Right forelimb (tissue), 1 donor: ENCODE measurements at places on chromosomes 1 and 21.

- DNase-seq = no peak
These were observed 7.1 kb downstream of the SLC37A1 start for GRCh38 chr21:42520628-42521253.

DNA sequence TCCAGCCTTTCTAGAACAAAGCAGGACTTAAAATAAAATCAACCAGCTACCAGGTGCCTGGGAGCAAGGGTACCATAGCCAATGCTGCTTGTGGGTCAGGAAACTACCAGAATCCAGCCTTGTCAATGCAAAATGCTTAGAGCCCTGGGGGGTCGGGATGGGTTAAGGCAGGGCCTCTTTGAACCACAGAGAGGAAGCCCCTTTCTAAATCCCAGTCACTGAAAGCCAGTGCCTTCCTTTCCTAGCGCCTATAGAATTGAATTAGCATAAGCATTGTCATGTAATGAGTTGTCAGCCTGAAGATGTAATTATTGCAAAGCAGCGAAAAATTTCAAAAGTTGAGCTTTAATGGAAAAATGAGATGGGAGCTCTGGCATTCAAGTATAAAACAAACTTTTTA, 176.6 kb upstream of the DAB1 start:
- DNase-seq = no peak

DNA sequence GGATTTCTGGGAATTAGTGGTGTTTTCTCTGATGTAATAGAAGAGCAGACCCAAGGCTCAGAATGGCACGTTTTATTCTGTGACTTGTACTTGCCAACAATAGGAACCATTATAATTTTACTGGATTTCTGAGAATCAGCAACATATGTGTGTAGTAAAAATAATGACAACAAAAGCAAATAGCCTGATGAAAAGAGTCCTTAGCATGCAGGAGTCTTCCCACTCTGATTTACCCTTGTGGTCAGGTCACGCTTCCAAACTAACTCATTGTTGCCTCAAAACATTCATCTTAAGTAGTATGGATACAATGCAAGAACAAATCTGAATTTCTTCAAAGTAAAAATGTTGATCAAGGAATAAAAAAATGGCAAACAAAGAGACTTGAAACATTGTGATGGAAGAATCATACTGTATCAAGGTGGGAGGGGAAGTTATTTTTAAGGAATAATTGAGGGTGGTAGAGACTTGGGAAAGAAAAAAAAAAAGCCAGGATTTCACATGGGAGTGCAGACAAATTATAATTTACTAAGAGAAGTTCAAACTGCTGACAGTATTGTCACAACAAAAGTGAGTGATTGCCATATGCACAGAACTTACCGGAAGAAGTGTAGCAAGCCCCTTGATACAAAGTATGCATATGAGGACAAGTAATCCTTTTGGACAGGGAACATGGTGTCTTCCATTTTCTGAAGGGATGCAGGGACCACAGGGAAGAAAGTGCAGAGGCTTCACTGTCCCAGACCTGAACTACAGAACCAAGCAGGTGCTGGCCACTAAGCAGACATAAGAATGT, 31.2 kb upstream of the RGL1 start:
- no peak for DNase-seq

GRCh38 chr1:75092141-75092540, 42.0 kb upstream of the LHX8 start:
- DNase-seq = no peak

DNA sequence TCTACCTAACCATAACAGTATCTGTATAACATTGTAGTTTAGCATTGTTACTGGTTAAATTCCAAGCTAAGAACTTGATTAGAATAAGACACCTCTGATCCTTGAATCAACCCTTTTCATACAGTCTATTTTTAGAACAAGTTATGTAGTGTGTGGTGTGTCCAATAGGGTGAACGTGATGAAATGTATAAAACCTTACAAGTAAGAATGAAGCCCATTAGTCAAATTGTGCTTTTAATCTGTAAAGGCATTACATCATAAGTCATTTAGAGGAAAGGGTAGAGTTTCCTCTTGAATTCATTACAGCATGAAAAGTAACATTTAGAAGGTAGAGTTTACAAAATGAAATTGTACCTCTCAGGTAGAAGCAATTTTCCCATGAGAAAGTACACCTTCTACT, 479.2 kb downstream of the LTN1 start:
- DNase-seq = no peak

DNA sequence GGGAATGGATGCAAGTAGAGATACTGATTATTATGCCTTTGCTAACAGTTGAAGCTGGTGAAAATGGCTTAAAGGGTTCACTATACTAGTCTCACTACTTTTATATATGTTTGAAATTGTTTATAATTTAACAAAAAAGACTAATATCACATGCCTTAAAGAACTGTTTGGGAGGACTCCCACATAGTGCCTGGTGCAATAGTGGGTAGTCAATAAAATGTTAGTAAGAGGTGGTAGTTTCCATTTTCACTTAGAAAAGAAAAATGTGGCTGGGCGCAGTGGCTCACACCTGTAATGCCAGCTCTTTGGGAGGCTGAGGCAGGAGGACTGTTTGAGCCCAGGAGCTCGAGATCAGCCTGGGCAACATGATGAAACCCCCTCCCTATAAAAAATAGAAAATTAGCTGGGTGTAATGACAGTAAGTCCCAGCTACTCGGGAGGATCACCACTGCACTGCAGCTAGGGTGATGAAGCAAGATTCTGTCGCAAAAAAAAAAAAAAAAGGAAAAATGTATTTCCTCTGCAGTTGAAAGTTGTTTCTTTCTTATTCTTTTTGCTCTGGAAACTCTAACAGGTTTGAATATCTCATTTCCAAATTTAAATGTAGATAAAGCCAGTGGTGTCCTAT, 24.5 kb downstream of the C21orf91 start:
- no peak for DNase-seq

DNA sequence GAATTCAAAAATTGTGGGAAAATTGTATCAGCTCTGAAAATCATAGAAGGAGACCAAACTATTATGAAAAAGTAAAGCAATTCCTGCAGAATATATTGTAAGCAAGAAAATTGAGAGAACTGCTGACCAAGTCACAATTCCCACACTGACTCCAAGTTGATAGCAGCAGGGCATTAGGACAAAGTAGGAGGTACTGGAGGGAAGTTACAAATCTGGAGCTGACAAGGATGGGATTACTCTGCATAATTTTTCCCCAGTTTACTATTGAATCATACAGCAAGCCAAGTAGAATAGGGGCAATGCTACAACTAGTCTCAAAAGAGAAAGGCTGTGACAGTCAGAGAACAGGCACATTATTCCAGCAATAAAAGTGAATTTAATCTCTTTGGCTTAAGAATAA, 161.3 kb upstream of the USP25 start:
- DNase-seq = no peak
